ENCODE measurements at places on chromosomes 7 and 10.

GRCh38 chr7:74297516-74298233 is 8.5 kb downstream of the CLIP2 start:
- H3K27ac ChIP-seq, result no peak overlapping the region
- peaks cover 5% of the 10 kb centered on the region for H3K36me3 ChIP-seq
- H3K4me3 ChIP-seq, result no peak overlapping the region
- H3K27me3 ChIP-seq, result no peaks in the 10 kb centered on the region
- no peak for DNase-seq

DNA sequence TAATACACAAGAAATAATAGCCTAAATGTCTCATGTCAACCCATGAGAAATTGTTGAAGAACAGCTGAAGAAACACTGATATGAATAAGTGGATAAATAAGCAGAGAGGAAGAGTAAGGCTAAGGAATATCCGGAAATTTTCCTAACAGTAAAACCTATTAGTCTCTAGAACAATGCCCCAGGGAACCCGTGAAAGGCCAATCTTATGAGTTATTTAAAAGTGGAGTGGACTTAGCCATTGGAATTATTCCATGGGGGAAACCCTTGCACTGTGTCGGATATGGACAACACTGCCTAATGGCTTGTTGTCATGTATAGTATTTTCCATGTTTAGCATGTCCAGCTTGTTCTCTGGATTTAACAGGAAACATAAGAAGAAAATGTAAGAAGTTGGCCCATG is 217.2 kb upstream of the PLXNA4 start:
- no peak overlapping the region for H3K27ac ChIP-seq
- no peak for DNase-seq
- H3K36me3 ChIP-seq, result peaks cover 65% of the 10 kb centered on the region
- H3K4me3 ChIP-seq, result no peak overlapping the region
- H3K4me1 ChIP-seq, result no peaks in the 10 kb centered on the region

- H3K27me3 ChIP-seq, result peaks cover 12% of the 10 kb centered on the region
- H3K4me1 ChIP-seq, result peaks cover 7% of the 10 kb centered on the region
- H3K36me3 ChIP-seq, result no peaks in the 10 kb centered on the region
- peak overlapping the region; percentile 63 for H3K4me3 ChIP-seq
Observed at GRCh38 chr10:6542999-6543430, 37.1 kb downstream of the PRKCQ start.

GRCh38 chr7:79227044-79227443 is 226.4 kb downstream of the MAGI2 start:
- no peaks in the 10 kb centered on the region for H3K27me3 ChIP-seq
- no peak overlapping the region for H3K27ac ChIP-seq
- H3K36me3 ChIP-seq, result no peaks in the 10 kb centered on the region
- no peak for DNase-seq
- no peak overlapping the region for H3K4me3 ChIP-seq

- DNase-seq, result no peak
- H3K27me3 ChIP-seq, result peaks cover 2% of the 10 kb centered on the region
- no peak overlapping the region for H3K27ac ChIP-seq
- H3K4me3 ChIP-seq, result no peak overlapping the region
- no peaks in the 10 kb centered on the region for H3K36me3 ChIP-seq
- H3K4me1 ChIP-seq, result no peaks in the 10 kb centered on the region
Observed at GRCh38 chr10:90592638-90593302, 265.1 kb downstream of the HTR7 start.

GRCh38 chr10:43347997-43348396 is 23.4 kb upstream of the FXYD4 start:
- H3K4me3 ChIP-seq, result no peak overlapping the region
- no peak overlapping the region for H3K27ac ChIP-seq
- DNase-seq, result no peak

GRCh38 chr10:43393606-43394360 is 15.2 kb downstream of the HNRNPF start:
- H3K27ac ChIP-seq, result peak overlapping the region; percentile 0
- H3K4me3 ChIP-seq, result no peak overlapping the region
- no peak for DNase-seq
- peaks cover 75% of the 10 kb centered on the region for H3K36me3 ChIP-seq
- H3K27me3 ChIP-seq, result no peaks in the 10 kb centered on the region

GRCh38 chr10:72460284-72460876 is 105.7 kb upstream of the DNAJB12 start:
- H3K27ac ChIP-seq, result no peak overlapping the region
- no peaks in the 10 kb centered on the region for H3K27me3 ChIP-seq
- peaks cover 12% of the 10 kb centered on the region for H3K4me1 ChIP-seq
- H3K36me3 ChIP-seq, result peaks cover 23% of the 10 kb centered on the region
- H3K4me3 ChIP-seq, result no peak overlapping the region
- no peak for DNase-seq

DNA sequence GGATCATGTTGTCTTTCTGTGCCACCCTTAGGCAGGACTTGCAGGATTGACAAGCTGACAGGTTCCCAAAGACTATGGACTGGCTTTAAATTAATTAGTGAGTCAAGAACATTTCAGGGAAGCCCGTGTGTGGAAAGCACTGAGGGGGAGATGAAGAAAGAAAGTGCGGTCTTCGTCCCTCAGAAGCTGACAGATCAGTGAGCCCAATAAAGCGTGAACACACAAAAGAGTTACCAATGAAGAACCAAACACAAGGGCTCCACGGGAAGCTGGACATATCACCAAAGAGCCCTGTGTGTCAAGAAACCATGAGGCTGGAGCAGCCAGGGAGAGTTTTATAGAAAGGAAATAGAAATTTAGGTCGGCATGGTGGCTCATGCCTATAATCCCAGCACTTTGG is 725.8 kb downstream of the PARD3 start:
- no peaks in the 10 kb centered on the region for H3K4me1 ChIP-seq
- no peak overlapping the region for H3K27ac ChIP-seq
- H3K27me3 ChIP-seq, result no peaks in the 10 kb centered on the region
- no peak overlapping the region for H3K4me3 ChIP-seq

- H3K4me1 ChIP-seq, result peaks cover 25% of the 10 kb centered on the region
- H3K4me3 ChIP-seq, result no peak overlapping the region
- peaks cover 68% of the 10 kb centered on the region for H3K36me3 ChIP-seq
- no peaks in the 10 kb centered on the region for H3K27me3 ChIP-seq
- no peak overlapping the region for H3K27ac ChIP-seq
Observed at GRCh38 chr10:7797582-7797981, 9.6 kb downstream of the ATP5F1C start.

DNA sequence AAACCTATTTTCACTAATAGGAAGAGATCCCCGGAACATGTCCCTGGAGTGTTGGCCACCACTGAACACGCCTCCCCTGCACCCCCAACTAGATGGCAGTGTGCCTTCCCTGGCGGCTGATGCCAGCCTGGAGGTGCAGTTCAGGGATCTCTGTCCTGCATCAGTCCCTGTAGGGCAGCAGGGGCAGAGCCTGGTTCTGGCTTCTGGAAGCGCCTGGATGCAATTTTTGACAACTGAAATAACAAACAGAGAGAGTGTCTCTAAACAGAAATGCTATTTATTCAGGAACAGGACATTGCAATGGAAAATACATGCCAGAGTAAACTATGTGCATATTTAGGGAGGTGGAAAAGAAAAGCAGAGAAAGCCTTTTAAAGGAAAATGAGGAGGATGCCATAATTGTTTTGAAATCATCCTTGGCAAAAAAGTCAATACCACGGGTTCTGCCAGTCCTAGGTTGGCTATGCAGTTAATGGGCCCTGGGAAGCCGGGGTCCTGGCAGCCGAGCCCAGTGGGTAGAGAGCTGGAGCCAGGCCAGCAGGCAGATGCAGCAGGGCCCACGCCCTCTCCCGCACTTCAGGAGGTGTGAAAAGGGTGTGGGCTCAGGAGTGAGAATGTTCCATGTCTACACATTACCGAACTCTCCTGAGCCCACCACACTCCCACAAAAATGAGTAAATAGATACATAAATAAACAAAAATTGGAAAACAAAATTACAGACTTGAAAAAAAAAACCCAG is 18.5 kb downstream of the ANTXRL start:
- no peak overlapping the region for H3K4me3 ChIP-seq
- H3K27me3 ChIP-seq, result no peaks in the 10 kb centered on the region
- no peak for DNase-seq
- H3K27ac ChIP-seq, result no peak overlapping the region
- no peaks in the 10 kb centered on the region for H3K36me3 ChIP-seq
- H3K4me1 ChIP-seq, result peaks cover 3% of the 10 kb centered on the region

DNA sequence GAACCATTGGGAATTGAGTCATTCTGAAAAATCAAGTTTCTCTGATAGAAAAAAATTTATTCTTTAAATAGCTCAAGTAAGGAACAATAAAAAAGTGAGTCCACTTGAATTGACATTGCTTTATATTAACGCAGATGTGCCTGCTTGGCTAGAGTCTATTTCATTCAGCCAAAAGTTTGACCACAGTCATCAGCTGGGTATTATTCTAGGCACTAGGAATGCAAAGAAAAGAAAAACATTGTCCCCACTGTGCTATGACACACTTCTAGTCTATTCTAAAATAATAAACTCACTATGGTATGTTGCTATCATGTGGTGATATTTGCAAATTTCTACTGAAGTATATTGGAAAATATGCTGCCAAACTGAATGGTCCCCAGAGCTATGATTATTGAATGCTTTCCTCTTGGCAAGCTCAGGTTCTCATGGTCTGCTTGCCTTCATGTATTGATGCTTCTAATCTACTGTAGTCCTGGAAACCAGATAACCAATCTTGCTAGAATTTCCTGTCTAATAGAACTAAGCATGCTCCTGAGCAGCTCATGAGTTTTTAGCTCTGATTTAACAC is 8.3 kb downstream of the SFRP4 start:
- no peak overlapping the region for H3K4me3 ChIP-seq
- H3K27ac ChIP-seq, result no peak overlapping the region
- H3K4me1 ChIP-seq, result no peaks in the 10 kb centered on the region
- peaks cover 14% of the 10 kb centered on the region for H3K27me3 ChIP-seq

- peaks cover 3% of the 10 kb centered on the region for H3K27me3 ChIP-seq
- no peak overlapping the region for H3K4me3 ChIP-seq
- H3K27ac ChIP-seq, result no peak overlapping the region
Observed at GRCh38 chr7:44587843-44588711, 6.0 kb upstream of the TMED4 start.

GRCh38 chr10:101536800-101537199 is 51.3 kb downstream of the POLL start:
- no peaks in the 10 kb centered on the region for H3K4me1 ChIP-seq
- peaks cover 61% of the 10 kb centered on the region for H3K36me3 ChIP-seq
- no peak for DNase-seq
- no peaks in the 10 kb centered on the region for H3K27me3 ChIP-seq
- H3K4me3 ChIP-seq, result no peak overlapping the region
- no peak overlapping the region for H3K27ac ChIP-seq

DNA sequence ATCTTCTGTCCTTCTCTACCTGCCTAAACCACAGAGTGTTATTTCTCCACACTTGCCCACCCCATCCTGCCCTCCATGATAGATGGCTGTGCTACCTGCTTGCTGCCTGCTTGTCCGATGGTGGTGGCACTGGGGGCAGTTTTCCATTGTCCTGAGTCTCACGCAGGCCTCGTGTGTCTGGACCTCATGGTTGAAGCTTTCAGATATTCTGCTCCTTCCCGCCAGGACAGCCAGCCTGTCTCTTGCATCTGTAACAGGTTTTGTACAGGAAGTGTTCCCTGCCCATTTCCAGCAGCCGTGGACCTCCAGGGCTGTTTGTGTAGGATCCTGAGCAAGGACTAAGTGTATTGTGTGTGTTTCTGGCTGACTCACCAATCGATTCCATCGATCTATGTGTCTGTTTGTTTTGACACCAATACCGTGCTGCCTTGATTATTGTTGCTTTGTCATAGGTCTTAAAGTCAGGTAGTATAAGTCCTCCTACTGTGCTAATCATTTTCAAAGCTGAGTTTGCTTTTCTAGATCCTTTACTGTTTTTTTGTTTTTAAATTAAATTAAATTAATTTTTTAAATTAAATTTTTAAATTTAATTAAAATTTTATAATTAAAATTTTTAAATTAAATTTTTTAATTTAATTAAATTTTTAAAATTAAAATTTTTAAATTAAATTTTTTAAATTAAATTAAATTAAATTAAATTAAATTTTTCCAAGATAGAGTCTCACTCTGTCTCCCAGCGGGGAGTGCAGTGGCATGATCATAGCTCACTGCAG is 8.5 kb downstream of the IL15RA start:
- H3K4me3 ChIP-seq, result no peak overlapping the region
- DNase-seq, result no peak
- H3K4me1 ChIP-seq, result peaks cover 30% of the 10 kb centered on the region
- no peaks in the 10 kb centered on the region for H3K27me3 ChIP-seq

DNA sequence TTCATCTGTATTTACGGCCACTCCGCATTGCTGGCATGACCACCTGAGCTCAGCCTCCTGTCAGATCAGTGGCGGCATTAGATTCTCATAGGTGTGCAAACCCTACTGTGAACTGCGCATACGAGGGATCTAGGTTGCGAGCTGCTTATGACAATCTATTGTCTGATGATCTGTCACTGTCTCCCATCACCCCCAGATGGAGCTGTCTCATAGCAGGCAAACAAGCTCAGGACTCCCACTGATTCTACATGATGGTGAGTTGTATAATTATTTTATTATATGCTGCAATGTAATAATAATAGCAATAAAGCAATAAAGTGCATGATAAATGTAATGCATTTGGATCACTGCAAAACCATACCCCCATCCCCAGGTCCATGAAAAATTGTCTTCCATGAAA is 1172.9 kb upstream of the AUTS2 start:
- no peak for DNase-seq
- H3K27ac ChIP-seq, result no peak overlapping the region
- no peaks in the 10 kb centered on the region for H3K4me1 ChIP-seq
- H3K27me3 ChIP-seq, result no peaks in the 10 kb centered on the region

DNA sequence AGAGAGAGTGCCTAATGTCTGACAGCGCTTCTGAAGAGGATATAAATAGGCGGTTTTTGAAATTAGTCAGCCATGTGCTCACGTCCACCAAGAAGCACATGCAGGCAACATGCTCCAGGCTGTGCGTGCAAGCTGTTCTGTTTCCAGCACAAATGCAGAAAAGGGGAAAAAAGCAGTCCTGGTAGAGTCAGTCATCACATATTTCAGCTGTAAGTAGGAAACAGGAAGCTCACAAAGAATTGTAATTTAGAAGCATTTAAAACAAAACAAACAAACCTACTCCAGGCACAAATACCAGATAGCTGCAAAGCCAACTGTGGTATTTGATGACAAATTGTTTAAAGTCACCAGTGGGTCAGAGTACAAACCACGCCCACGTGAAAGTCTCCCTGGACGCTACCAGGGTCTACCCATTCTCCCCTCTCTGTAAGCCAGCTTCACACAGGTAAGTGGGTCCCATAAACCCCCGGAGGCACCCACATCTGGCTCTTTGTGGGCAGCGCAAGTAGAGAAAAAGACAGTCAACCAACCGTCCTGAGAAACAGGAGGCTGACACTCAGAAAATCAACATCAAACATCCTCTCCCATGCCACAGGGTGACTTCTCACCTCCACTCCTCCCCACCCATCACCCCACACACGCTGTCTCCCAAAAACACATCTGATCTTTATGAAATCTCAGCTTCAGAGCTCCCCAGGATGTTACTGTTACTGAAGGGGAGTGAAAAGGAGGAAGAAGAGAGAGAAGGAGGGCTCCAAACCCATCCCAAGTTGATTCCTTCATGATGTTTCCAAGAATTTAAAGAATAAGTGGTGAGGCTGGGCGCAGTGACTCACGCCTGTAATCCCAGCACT is 186.4 kb downstream of the FAM107B start:
- peaks cover 81% of the 10 kb centered on the region for H3K36me3 ChIP-seq
- no peaks in the 10 kb centered on the region for H3K27me3 ChIP-seq
- peak overlapping the region; percentile 89 for H3K27ac ChIP-seq

All from activated B cell treated with CpG ODN at 0.5 μM for 24 hours (primary cell).